ENCODE measurements at places on chromosomes 1 and 21.
A peak's percentile ranks its signal among the peaks of the same experiment; 100 is the strongest.

GRCh38 chr1:5889901-5890300 lies 102.3 kb downstream of the NPHP4 start:
- DNase-seq: no peak

DNA sequence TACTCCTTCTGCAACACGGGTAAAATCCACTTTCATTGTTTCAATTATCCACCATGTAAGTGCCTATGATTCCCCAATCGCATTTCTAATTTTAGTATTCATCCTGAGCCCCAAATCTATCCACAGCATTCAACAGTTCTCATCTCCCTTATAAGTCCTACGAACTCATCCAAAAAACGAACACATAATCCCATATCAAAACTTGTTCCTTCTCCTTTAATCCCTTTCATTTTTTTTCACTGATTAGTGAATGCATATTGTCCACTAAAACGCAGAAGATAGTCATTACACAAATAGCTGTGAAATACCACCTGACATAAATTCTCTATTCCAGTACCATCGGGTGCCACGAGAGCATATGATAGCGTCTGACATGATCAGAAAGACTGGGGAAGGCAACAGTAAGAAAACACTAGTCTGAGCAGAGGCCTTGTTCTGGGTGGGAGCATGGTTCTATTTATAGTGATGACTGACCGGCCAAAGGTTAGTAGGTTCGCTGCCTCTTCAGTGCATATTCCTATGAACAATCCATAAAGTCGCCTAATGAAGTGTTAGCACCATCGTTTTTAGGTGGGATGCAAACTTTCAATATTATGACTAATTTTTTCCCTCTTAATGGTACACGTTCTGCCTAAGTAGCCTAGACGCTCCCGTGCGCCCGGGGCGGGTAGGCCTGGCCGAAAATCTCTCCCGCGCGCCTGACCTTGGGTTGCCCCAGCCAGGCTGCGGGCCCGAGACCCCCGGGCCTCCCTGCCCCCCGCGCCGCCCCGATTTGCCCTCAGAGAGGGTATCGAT lies 648 bp downstream of the ATP5PF start:
- peak; percentile 33 for DNase-seq

- no peak for DNase-seq
Observed at GRCh38 chr21:43728154-43728466, 9.2 kb downstream of the PDXK start.

GRCh38 chr1:42978317-42979035 lies 19.8 kb upstream of the SLC2A1 start:
- no peak for DNase-seq

DNA sequence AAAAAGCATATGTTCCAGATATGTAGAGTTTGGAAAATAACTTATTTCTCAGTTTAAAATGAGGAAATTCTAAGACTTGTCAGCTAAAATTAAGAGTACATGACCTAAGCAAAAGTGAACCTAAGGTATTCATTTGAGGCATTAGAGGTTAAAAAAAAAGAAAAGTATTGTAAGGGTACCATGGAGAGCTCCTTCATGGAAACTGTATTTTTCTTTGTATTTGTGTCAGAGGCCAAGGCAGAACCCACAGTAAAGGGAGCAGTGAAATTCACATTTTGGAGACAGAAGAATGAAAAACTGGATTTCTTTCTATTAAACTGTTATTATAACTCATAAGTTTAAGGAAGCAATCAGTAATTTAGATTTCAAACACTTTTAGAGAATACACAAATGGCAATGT lies 1494.8 kb downstream of the KCNT2 start:
- DNase-seq: no peak

DNA sequence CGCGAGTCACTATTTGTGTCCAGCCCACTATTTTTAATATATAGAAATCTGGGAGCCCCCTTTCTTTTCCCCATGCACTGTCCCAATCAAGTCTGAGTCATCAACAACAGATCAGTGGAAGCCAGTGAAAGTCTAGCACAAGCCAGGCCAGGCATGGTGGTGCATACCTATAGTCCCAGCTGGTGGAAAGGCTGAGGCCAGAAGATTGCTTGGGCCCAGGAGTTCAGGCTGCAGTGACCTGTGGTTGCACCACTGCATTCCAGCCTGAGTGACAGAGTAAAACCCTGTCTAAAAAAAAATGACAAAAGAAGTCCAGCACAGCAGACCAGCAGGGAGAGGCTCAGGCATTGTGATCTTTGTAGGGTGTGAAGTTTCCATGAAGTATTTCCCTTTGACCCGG lies 9.0 kb upstream of the RPL5 start:
- DNase-seq: peak; percentile 56

- DNase-seq: peak; percentile 71
Observed at GRCh38 chr1:55781944-55782482, 566.8 kb upstream of the USP24 start.

- no peak for DNase-seq
Observed at GRCh38 chr1:59361766-59362165, 64.9 kb downstream of the FGGY start.

- no peak for DNase-seq
Observed at GRCh38 chr1:183319051-183319450, 99.1 kb downstream of the NMNAT2 start.

GRCh38 chr1:202017749-202018467 lies 7.5 kb downstream of the ELF3 start:
- no peak for DNase-seq

- peak; percentile 63 for DNase-seq
Observed at GRCh38 chr1:36099681-36100341, 11.1 kb downstream of the ADPRS start.

GRCh38 chr1:204338360-204338759 lies 21.4 kb downstream of the PLEKHA6 start:
- DNase-seq: no peak

DNA sequence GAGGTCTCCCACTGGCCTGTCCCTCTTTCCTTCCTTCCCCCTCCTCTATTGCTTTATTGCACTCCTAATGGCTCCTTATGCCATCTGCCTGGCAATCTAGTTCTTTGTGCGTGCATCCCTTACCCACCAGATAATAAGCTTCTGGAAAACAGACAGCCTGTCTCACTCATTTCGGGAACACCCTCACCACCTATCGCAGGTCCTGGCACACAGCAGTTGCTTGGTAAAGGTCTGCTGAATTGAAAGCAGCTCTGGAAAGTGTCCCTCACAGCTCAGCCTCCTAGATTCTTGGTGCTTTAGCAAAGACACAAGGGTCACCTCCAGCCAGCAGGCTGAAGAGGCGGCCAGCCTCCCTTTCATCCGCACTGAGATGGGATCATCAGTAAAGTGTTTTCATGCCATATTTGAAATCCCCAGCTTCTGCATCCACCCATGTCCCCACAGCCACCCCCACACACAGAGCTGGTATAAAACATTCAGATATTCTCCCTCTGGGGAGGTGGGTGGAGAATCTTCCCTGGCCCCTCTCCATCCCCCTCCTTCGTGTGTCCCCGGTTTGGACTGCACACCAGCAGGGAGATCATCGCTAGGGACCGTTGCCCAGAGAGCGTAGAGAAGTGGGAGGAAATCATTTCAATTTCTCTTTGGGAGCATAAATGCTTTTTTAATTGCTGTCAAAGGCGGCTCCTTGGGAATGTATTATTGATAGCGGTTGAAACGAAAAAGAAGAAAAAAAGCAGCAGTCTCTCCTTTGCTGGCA lies 29.1 kb upstream of the ATP2B4 start:
- no peak for DNase-seq

GRCh38 chr1:22186311-22186710 lies 43.4 kb upstream of the WNT4 start:
- no peak for DNase-seq

- DNase-seq: no peak
Observed at GRCh38 chr1:91746728-91747338, 139.1 kb downstream of the TGFBR3 start.

DNA sequence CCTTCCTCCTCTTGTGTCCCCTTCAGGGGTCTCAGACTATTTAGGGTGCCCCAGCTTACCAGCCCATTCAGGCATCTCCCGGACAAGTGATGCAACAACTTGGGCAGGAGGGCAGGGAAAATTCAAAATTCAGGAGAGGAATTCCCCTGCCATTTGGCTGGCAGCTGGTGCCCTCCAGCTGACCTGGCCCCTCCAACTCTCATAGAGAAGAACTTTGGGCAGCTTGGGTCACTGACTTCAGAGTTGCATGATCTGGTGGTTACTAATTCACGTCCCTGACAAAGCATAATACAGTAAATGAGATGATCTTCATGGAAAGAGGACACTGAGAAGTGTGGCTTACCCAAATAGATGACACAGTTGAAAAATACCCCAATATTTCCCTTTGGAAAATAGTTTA lies at the start of gene FCAMR:
Gene FCAMR (minus strand): TSS at position 15 of the 400 bp plus-strand sequence. CDS start 335 bp downstream, outside the sequence.
- DNase-seq: no peak

GRCh38 chr1:147504801-147505311 lies 36.4 kb upstream of the BCL9 start:
- DNase-seq: peak; percentile 17

GRCh38 chr1:193308438-193308837 lies 122.0 kb upstream of the B3GALT2 start:
- DNase-seq: no peak

GRCh38 chr1:172918478-172918877 lies 132.3 kb downstream of the TNFSF18 start:
- DNase-seq: no peak

GRCh38 chr1:54483875-54484437 lies 64.1 kb upstream of the ACOT11 start:
- no peak for DNase-seq

Data from AG10803 (cell line).